ENCODE measurements at places on chromosomes 2 and 18.
A peak's percentile ranks its signal among the peaks of the same experiment; 100 is the strongest.

DNA sequence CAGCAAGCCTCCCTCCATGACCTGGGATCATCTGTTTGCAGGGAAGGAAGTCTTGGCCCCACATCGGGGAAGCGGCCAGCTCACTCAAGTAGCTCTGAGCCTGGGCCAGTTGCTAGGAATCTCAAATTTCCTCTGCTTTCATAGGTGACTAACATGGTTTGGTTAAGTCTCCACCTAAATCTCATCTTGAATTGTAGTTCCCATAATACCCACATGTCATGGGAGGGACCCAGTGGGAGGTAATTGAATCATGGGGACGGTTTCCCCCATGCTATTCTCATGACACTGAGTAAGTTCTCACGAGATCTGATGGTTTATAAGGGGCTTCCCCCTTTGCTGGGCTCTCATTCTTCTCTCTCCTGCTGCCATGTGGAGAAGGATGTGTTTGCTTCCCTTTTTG is 75.2 kb downstream of the LBH start:
- DNase-seq, result no peak

- no peak for DNase-seq
Observed at GRCh38 chr2:220455351-220455990, 828.0 kb downstream of the SLC4A3 start.

GRCh38 chr2:200397785-200398184 is 91.3 kb downstream of the SPATS2L start:
- no peak for DNase-seq

- DNase-seq, result no peak
Observed at GRCh38 chr2:172412984-172413492, 14.3 kb upstream of the ITGA6 start.

GRCh38 chr18:45780568-45780967 is 44.9 kb upstream of the SIGLEC15 start:
- no peak for DNase-seq

DNA sequence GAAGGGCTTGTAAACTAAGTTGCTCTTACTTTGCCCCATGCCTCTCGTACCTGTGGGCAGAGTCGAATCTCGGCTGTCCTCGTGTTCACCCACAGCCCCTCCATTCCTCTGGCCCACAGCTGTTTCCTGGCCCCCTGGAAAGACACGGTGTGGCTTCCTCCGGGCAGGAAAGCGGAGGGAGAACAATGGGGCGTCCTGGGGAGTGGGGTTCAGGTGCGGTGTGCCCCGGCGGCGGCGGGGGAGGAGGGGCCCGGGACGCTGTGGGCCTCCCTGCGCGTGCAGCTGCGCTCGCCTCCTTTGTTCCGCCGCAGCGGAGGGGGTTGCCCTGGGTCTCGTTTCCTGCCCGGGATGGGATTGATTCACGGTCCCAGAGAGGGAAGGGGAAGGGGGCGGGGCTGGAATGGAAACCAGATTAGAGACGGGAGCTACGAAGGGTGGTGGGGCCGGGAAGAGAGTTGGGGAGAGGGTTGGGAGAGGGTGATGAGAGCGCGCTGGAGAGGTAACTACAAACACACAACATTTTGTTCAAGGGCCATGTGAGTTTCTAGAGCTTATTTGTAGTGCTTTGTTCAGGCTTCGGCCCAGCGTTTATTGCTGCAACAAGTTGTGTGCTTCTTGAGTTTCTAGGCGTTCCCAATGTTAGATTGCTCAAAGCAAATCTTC is 796 bp downstream of the MYO1B start:
- peak; percentile 5 for DNase-seq

GRCh38 chr2:41916177-41916576 is 131.6 kb upstream of the PKDCC start:
- DNase-seq, result no peak

GRCh38 chr18:52766002-52766545 is 426.1 kb downstream of the DCC start:
- DNase-seq, result no peak

- no peak for DNase-seq
Observed at GRCh38 chr2:218895759-218896500, 15.3 kb downstream of the WNT10A start.

DNA sequence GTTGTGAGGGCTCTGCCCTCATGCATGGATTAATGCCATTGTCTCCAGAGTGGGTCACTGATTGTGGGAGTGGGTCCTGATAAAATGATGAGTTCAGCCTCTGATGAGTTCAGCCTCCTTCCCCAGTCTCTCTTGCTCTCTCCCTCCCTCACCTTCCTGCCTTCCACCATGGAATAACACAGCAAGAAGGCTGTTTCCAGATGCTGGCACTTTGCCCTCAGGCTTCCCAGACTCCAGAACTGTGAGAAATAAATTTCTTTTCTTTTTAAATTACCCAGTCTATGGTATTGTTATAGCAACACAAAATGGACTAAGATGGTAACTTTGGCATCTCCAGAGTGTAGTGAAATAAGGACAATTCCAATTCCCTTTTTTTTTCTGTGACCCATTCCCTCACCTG is 47.1 kb upstream of the MAP4K3 start:
- no peak for DNase-seq

GRCh38 chr2:37612382-37612781 is 59.1 kb downstream of the CDC42EP3 start:
- no peak for DNase-seq

DNA sequence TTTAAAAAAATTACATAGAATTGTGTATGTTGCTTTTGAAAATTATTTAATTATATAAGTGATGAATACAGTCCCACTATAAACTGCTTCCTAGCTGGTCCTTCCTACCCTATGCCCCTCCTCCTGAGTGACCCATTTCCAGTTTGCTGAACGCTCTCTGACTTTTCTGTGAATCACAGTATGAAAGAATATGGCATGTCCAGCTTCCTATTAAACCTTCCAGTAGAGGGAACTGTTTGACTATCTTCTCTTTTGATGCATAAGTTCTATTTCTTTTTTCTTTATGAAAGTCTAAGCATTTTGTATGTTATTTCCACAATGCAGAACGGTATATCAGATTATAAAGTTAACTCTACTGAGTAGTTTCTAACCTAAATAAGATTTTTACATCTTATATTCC is 41.3 kb downstream of the PSMG2 start:
- no peak for DNase-seq

- peak; percentile 59 for DNase-seq
Observed at GRCh38 chr2:238426568-238427434, at the start of gene ASB1. TSS of gene ASB1 (plus strand) at chr2:238426927. CDS start at chr2:238427071, 144 bp downstream.

GRCh38 chr18:8757396-8757997 is 52.1 kb downstream of the MTCL1 start:
- no peak for DNase-seq

GRCh38 chr2:29056452-29056851 is 17.9 kb downstream of the PCARE start:
- no peak for DNase-seq

DNA sequence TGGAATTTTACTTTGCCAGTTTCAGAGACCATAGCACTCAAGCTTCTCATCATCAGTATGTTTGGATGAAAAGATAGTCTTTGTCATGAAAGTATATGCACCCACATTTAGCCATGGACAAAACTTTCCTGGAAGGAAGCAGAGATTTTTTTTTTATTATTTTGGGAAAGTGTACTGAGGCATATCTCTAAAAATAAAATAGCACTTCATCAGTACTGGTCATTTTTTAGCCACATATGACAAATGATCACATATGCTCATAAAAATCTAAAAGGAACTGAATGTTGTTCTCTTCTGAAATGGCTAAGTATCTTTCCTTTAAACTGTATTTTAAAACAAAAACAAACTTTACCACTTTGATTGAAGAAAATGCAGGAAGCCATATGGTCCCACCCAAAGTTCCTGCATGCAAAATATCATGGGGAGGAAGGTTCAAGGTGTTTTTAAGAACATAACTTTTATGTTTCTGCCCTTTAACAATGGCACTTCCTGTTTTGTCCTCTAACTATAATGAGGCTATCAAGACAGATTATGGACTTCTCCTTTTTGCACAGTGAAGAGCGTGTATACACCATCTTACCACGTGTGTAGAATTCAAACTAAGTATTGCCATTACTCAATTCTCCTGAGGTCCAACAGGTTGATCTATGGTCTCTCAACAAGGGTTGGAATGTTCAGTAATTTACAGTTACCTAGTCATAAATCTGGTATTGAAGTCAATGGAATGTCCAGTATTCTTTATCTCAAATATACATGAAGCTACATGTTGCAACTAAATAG is 77.1 kb upstream of the SLC39A10 start:
- no peak for DNase-seq

- DNase-seq, result no peak
Observed at GRCh38 chr2:239272626-239273025, 128.2 kb downstream of the HDAC4 start.

- DNase-seq, result no peak
Observed at GRCh38 chr18:48565105-48565504, 26.3 kb downstream of the CTIF start.

DNA sequence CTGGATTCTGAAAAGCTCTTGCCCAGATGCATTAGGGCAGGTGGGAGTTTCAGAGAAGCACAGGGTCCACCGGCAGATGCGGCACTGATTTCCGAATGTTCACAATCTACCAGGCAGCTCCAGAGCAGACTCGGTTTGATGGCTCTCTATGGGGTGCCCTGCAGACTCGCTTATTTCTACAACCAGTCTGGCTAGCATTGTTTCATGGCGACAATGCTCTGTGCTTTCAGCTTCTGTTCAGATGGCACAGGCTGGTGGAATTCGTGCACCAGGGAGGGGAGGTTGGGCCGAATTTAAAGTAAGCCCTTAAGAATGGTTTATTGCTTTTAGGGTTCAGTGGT is 9.9 kb downstream of the MYT1L start:
- no peak for DNase-seq

- DNase-seq, result no peak
Observed at GRCh38 chr2:174681099-174682006, 82.9 kb downstream of the CHRNA1 start.

GRCh38 chr2:29273004-29273684 is 157.9 kb downstream of the CLIP4 start:
- no peak for DNase-seq

- no peak for DNase-seq
Observed at GRCh38 chr2:18630101-18630500, 40.7 kb upstream of the NT5C1B start.

DNA sequence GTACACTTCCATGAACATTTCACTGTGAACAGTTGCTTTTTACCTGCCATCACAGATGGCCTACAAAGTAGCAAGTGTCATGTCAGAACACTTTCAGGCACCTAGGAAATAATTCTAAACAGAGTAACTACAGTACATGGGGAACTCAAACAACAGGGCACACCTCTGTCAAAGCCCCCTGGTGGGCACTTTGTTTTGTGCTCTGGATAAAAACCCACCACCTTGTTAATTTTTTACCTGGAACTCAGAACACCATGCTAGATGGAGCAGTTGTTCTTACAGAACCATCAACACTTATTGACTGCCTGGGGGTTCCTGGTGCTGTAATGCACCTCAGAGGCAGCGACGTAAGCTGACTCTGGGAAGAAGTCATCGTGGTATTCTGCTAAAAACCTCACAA is 2.3 kb downstream of the MSL3B start:
- DNase-seq, result no peak

GRCh38 chr2:70349921-70350685 is 48.2 kb upstream of the FAM136A start:
- DNase-seq, result no peak

DNA sequence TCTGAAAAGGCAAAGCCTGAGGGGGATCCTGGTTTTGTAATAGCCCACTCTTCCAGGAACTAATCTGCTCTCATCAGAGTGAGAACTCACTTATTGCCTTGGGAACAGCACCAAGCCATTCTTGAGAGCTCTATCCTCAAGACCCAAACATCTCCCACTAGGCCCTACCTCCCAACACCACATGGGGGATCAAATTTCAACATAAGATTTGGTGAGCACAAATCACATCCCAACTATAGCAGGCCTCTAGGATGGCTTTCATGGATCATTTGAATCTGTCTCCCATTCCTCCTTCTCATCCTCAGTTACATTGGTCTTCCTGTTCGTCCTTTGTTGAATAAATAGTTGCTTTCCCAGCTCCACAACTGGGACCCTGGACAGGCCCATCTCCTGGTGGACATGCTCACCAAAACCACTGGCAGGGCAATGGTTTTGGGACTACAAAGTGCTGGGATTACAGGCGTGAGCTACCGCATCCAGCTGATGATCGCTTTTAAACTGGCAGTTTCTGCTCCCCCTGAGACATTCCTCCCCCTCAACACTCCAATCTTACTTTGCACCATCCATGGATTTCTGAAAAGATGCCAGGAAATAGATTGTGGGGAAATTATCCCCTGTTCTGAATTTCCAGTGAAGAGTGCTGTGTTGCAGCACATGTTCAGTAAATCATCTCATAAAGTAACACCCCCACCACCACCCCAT is 42.6 kb downstream of the MCFD2 start:
- DNase-seq, result no peak

DNA sequence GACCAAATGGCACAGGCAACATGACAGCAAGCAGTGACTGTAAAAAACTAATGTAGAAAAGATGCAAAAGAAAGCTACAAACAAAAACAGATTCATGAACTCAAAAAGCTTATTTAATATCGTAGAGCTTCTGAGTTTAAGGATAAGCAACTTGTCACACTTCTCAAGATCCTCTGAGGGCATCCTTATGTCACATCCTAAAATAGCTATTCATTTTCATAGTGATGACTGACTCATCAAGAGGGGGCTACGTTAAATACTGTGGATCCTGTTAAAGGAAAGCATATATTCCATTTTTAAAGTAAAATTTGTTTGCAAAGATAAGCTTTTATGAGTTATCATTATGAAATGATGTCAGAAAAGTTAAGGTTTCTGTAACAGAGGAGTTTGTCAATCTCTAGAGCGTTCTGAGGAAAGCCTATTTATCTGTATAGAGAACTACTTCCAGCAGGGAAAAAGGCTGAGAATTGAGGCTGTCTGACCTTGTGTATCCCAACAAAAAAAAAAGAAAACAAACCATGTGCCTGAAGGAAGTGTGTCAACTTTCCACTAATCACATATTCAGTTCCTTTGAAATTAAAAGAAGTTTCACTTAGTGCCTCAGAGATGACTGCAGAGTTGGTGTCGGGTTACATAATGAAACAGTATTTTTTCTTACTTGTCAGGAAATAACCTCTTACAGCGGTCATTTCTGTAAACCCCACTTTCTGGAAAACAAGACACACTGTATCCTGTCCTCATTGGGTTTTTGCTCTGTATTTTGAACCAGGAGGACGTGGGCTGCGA is 115.5 kb downstream of the ESCO1 start:
- no peak for DNase-seq

DNA sequence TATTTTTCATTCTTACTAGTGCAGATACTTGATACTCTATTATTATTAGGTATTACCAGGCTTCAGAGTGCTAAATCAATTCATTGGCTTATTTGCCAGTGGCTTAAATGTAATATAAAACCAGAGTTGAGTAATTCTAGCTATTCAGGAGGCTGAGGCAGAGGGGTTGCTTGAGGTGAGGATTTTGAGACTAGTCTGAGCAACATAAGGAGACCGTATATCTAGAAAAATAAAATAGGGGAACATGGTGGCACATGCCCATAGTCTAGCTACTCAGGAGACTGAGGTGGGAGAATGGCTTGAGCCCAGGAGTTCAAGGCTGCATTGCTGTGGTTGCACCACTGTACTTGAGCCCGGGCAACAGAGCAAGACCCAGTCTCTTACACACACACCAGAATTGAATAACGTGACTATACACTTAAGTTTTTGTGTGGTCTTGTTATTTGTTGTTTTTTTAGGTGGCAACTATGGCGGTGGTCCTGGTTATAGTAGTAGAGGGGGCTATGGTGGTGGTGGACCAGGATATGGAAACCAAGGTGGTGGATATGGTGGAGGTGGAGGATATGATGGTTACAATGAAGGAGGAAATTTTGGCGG is 4.8 kb downstream of the HNRNPA3 start:
- DNase-seq, result no peak

All from T-helper 9 cell (primary cell).